ENCODE measurements at places on chromosomes 4 and X.

DNA sequence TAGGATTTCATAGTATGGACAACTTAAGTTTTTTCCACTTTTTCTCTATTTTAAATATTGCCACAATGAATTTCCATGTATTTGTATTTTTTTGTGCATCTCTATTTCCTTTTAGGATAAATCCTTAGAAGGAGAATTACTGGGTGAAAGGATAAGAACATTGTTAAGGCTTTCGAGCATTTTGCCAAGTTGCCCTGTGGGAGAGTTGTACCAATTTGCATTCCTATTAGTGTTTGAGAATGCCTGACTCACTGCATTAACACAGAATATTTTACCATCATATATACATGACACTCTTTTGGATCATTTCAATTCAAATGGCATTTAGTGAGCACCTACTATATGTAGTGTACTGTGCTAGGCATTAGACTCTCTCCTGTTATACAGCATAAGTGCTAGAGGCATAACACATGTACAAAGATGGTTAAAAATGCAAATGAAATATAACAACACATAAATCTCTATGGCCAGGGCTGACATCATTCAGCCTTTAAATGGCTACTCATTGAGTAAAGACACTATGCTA lies 57.0 kb downstream of the PLAC1 start:
- no peak for ATAC-seq

DNA sequence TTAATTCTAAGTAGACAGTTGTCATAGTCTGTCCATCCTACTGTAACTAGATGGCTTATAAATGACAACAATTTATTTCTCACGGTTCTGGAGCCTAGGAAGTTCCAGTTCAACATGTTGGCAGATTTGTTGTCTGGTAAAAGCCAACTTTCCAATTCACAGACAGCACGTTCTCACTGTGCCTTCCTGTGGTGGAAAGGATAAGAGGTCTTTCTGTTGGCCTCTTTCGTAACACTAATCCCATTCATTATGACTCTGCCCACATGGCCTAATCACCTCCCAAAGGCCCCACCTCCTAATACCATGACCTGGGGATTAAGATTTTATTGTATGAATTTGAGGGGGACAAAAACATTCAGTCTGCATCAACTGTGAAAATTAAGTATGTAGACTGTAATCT lies 83.2 kb downstream of the GALNTL6 start:
- no peak for ATAC-seq

GRCh38 chr4:29276150-29276549 lies 1444.0 kb upstream of the PCDH7 start:
- ATAC-seq = no peak

DNA sequence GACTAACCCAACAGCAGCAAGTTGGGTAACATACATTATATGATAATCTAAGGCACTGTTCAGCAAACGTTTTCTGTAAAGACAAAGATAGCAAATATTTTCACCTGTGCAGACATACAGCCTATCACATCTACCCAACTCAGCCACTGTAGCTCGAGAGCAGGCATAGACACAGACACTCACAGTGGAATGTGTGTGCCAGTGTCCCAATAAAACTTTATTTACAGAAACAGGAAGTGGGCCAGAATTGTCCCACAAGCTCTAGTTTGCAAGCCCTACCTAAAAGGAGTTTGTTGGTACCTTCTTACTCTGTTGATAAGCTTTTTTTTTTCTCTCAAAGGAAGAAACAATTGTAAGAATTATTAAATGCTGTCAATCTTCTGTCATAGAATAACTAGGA lies 11.9 kb upstream of the FAM9A start:
- no peak for ATAC-seq

GRCh38 chrX:31652650-31653049 lies 580.8 kb upstream of the FTHL17 start:
- no peak for ATAC-seq

DNA sequence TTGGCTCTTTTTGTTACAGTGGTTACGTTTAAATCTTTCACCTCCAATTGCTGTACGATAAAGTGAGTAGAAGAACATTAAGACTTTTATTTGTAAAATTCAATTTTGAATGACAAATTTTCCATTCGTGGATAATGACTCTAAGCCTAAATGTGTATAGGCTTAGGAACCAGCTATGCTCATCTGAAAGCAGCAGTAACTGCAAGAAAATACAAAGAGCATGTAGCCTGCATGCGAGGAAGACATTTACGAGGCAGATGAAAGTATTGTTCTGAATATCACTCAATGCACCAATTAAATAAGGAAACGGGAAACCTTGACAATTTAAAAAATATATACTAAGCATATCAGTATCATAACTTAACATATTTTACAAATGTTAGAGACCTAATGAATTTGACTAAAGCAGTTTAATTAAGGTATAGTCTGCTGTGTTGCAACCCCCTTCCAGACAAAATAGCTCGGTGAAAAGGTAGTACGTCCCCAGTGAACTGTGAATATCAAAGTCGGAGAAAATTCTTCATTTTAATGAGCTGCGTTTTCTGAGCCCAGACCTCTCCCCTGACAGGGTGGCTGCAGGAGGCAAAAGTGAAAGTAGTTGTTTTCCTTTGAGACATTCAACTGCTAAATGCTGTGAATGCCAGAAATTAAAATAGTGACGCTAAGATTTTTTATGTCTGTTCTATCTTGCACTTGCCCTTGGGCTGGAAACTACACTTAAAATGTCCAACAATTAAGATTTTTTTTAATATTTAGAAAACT lies 1236.5 kb upstream of the TENM3 start:
- no peak for ATAC-seq

- no peak for ATAC-seq
These were observed 2.7 kb upstream of the NEUROG2 start for GRCh38 chr4:112518675-112519074.

DNA sequence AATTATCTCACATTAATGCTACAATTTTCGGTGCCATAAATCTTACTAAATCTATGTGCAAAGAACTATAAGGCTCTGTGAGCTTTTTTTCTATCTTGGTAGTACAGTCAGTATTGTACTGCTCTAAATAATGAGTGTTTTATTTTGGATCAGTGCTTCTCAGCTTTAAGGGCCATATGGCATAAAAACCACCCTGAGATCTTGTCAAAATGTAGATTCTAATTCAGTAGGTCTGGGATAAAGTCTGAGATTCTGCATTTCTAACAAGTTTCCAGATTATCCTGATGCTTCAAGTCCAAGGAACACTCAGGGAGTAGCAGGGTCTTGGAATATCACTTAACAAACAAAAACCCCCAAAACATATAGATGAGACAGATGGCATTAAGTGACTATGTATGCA lies 486.5 kb downstream of the GRXCR1 start:
- ATAC-seq = no peak

DNA sequence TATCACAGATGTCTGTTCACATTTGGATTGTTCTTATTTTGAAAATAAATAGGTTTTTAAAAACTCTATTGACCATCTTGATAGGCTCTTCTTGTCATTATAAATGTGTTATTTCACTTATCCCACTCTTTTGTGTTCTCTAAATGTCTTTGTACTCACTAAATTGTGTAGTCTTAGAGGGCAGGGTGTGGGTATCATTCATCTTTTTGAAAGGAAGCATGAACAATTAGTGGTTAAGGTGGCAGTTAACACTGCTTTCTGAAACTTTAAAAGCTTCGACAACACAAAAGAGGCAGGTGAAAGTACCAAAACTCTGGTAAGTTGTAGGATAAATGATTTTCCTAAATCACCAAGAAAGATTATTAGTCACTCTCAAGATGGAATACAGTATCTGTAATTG lies 83.2 kb downstream of the IL15 start:
- no peak for ATAC-seq

GRCh38 chr4:31467781-31468180 lies 747.6 kb downstream of the PCDH7 start:
- ATAC-seq = no peak

- no peak for ATAC-seq
These were observed 146.4 kb upstream of the DIAPH2 start for GRCh38 chrX:96538104-96538725.
